ENCODE measurements at places on chromosomes 2 and 18.
A peak's percentile ranks its signal among the peaks of the same experiment; 100 is the strongest.

DNA sequence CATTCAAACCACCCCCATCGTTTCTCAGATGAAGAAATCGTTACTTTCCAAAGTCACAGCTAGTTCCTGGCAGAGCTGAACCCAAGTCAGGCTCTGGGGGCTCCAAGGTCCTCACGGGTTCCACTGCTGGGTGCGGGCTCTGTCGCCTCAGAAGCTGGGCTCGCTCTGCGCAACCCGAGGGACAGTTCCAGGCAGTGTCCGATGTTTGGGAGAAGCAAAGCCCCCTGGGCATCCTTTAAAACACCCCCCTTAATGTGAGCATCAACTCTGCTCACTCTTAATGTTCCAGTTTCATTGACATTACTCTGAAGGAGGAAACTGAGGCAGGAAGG is 796 bp downstream of the AOX1 start:
- H3K4me3 ChIP-seq = no peak overlapping the region
- H3K27ac ChIP-seq = no peak overlapping the region
- peaks cover 11% of the 10 kb centered on the region for H3K4me1 ChIP-seq

DNA sequence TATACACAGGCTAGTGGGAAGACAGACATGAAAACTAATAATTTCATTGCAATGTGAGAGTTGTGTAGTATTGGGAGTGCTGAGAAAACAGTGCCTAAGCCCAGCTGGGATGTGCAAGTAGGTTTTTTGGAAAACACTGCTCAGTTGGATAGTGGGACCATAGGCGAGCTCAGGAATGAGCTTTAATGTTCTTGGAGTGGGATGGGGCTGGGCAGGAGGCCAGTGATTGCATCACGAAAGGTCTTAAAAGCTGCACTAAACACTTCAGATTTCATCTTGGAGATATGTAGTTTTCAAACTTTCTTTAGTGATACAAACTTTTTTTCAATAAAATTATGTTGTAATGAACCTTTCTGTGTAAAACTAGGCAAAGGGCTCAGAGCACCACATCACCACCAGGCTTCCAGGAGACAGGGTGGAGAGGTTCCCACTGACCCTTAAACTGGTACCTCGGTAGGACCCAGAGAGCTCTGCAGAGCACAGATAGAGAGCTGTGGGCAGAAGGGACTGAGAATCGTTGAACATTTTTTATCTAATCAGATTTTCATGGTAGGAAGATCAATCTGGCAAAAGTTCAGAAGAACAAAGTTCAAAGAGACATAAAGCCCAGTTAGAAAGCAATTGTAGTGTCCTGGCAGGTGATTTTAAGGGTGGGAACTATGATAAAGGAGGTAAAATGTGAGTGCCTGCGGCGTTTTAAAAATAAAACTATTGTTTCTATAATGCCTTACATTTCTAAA is 176.2 kb downstream of the TRABD2A start:
- no peak for DNase-seq
- no peaks in the 10 kb centered on the region for H3K36me3 ChIP-seq
- H3K27ac ChIP-seq = no peak overlapping the region
- H3K4me1 ChIP-seq = no peaks in the 10 kb centered on the region
- H3K4me3 ChIP-seq = no peak overlapping the region
- no peaks in the 10 kb centered on the region for H3K27me3 ChIP-seq

GRCh38 chr2:191244350-191244749 is 854 bp upstream of the MYO1B start:
- H3K4me1 ChIP-seq = peaks cover 21% of the 10 kb centered on the region
- H3K27ac ChIP-seq = no peak overlapping the region
- DNase-seq = no peak
- no peaks in the 10 kb centered on the region for H3K36me3 ChIP-seq
- H3K4me3 ChIP-seq = no peak overlapping the region

GRCh38 chr2:144515099-144515695 is 4.7 kb downstream of the ZEB2 start:
- H3K4me3 ChIP-seq = peak overlapping the region; percentile 75
- no peak for DNase-seq
- H3K36me3 ChIP-seq = no peaks in the 10 kb centered on the region
- peaks cover 59% of the 10 kb centered on the region for H3K4me1 ChIP-seq
- no peaks in the 10 kb centered on the region for H3K27me3 ChIP-seq

- H3K36me3 ChIP-seq = no peaks in the 10 kb centered on the region
- H3K4me3 ChIP-seq = no peak overlapping the region
- H3K4me1 ChIP-seq = peaks cover 10% of the 10 kb centered on the region
- DNase-seq = no peak
Measured at GRCh38 chr18:49648811-49649210, 87.0 kb downstream of the LIPG start.

- no peaks in the 10 kb centered on the region for H3K36me3 ChIP-seq
- H3K4me1 ChIP-seq = no peaks in the 10 kb centered on the region
- no peak for DNase-seq
- no peaks in the 10 kb centered on the region for H3K27me3 ChIP-seq
Measured at GRCh38 chr2:15916336-15916735, 24.0 kb upstream of the MYCN start.

DNA sequence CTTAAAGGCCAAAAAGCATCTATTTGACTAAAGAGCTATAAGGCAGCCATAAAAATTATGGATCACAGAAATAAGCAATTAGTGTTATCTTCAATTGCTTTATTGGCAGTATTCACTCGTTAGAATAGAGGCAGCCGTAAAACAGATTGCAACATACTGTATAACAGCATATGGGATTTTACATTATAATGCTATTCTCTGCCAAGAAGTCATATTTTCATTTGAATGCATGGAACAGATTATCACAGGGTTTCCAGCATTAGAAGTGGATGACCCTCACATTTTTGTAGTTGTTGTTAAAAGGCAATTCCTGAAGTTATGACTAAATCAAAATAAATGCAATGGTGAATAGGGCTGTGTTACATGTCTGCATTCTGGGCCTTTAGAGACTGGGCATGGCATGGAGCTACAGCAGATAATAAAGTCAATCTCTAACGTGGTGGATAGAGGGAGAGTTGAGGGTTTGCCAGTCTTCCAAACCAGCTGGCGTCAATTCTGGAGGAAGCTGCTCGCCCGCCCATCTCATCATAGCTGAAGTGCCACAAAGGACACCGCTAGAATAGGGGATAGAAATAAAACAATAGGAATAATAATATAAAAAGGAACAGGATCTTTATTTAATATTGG is 155.4 kb upstream of the VRK2 start:
- no peak overlapping the region for H3K4me3 ChIP-seq
- H3K4me1 ChIP-seq = no peaks in the 10 kb centered on the region
- no peak overlapping the region for H3K27ac ChIP-seq
- DNase-seq = no peak

- no peak overlapping the region for H3K4me3 ChIP-seq
- H3K36me3 ChIP-seq = no peaks in the 10 kb centered on the region
- no peak overlapping the region for H3K27ac ChIP-seq
Measured at GRCh38 chr18:46748466-46748865, 8.4 kb downstream of the ST8SIA5 start.

DNA sequence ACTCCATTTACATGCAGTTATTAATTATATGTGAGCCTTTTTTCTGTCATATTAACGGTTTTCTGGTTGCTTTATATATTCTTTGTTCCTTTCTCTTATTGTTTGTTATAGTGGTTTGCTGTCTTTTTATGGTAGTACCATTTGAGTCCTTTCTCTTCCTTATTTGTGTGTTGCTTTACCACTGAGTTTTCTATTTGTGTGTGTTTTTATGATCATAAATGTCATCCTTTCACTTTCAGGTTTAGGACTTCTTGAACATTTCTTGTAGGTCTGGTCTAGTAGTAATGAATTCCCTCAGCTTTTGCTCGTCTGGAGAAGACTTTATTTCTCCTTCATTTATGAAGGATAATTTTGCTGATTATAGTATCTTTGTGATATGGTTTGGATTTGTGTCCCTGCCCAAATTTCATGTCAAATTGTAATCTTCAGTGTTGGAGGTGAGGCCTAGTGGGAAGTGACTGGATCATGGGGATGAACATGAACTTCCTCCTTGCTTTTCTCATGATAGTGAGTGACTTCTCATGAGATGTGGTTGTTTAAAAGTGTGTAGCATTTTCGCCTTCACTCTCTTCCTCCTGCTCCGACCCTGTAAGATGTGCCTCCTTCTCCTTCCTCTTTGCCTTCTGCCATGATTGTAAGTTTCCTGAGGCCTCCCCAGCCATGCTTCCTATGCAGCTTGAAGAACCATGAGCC is 11.5 kb downstream of the GCC2 start:
- H3K4me3 ChIP-seq = no peak overlapping the region
- no peaks in the 10 kb centered on the region for H3K4me1 ChIP-seq
- no peak overlapping the region for H3K27ac ChIP-seq
- H3K36me3 ChIP-seq = no peaks in the 10 kb centered on the region

GRCh38 chr18:306608-307255 is 38.9 kb upstream of the THOC1 start:
- H3K4me1 ChIP-seq = peaks cover 3% of the 10 kb centered on the region
- no peaks in the 10 kb centered on the region for H3K36me3 ChIP-seq
- H3K27ac ChIP-seq = no peak overlapping the region

DNA sequence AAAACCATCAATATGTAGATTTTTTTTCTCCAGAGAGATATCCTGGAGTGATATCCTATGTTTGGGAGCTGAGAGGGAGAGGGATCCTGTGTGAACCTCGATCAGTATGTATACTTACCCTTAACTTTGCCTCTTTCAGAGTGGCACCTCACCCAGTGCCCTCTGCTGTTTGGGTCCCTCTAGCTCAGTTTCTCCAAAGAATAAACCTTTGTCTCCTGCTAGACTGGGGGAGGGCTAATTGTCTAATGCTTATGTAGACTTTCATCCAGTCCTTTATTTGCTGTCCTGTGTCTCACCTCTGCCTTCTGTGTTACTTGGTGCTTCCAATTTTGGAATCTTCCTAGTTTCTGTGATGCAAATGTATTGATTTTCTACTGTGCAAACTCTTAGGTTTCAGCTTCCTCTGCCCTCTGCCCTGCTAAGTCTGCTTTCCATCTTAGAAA is 48.4 kb downstream of the MTX2 start:
- H3K4me3 ChIP-seq = no peak overlapping the region
- DNase-seq = no peak
- H3K27ac ChIP-seq = no peak overlapping the region
- no peaks in the 10 kb centered on the region for H3K4me1 ChIP-seq
- no peaks in the 10 kb centered on the region for H3K36me3 ChIP-seq
- no peaks in the 10 kb centered on the region for H3K27me3 ChIP-seq

DNA sequence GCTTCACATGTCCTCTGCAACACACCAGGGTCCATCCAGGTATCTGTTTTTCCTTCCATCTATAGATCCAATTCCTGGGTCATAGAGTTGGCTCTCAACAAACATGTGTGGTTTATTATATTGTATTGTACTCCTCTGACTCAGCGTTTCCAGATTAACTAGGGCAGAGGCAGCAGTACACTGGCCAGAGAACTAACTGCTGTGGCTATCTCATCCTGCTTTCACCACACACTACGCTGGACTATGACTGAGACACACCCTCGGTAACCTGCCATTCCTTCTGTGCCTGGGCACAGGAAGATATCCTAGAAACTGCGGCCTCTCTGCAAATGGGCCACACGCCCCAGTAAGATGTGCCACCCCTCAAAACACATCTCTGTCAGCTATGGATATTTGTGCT is 159.8 kb upstream of the STK17B start:
- H3K4me3 ChIP-seq = no peak overlapping the region
- H3K27me3 ChIP-seq = no peaks in the 10 kb centered on the region
- H3K27ac ChIP-seq = peak overlapping the region; percentile 85
- peak; percentile 84 for DNase-seq
- peaks cover 16% of the 10 kb centered on the region for H3K36me3 ChIP-seq

- no peak overlapping the region for H3K27ac ChIP-seq
- H3K27me3 ChIP-seq = no peaks in the 10 kb centered on the region
- no peak for DNase-seq
- H3K4me1 ChIP-seq = no peaks in the 10 kb centered on the region
- no peaks in the 10 kb centered on the region for H3K36me3 ChIP-seq
Measured at GRCh38 chr2:204578928-204579598, 33.8 kb downstream of the PARD3B start.

DNA sequence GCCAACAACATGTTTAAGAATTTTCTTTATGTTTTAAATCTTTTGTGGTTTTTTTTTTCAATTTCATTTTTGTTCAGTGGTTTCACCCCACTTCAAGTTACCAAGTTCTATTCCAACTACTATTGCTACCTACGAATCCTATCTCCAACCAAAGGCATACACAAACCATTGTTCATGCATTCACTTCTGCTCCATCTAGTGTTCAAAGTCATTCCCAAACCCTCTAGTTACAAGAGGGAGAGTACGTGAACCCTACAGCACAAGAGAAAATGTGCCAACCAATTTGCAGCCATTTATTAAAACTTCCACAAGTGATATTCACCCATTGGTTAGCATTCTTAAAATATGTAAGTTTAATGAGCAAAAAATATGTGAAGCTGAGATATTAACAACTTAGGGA is 295.1 kb upstream of the KYNU start:
- H3K36me3 ChIP-seq = no peaks in the 10 kb centered on the region
- H3K4me1 ChIP-seq = no peaks in the 10 kb centered on the region
- no peak overlapping the region for H3K27ac ChIP-seq
- DNase-seq = no peak
- H3K4me3 ChIP-seq = no peak overlapping the region

DNA sequence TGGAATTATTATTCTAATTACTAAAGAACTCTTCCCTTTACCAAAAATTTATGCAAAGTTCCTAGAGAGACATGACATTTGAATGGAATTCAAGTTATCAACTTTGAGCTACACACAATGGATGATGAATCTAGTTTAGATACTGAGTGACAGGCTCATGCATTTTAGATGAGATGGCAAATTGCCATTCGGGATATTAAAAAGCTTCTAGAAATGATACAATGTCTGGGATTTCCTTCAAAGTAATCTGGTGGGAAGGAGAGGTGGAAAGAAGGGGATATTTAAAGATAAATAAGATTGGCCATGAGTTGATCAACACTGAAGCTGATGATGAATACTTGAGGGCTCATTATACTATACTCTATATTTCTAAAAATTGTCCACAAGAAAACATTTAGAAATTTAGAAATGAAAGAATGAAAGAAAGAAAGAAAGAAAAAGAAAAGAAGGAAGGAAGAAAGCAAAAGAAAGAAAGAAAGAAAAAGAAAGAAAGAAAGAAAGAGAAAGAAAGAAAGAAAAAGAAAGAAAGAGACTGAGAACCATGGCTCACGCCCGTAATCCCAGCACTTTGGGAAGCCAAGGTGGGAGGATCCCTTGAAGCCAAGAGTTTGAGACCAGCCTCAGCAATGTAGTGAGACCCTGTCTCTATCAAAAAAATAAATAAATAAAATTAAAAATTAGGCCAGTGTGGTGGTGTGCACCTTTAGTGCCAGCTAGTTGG is 62.6 kb upstream of the NEDD4L start:
- H3K4me3 ChIP-seq = no peak overlapping the region
- no peak for DNase-seq
- H3K4me1 ChIP-seq = no peaks in the 10 kb centered on the region
- peaks cover 13% of the 10 kb centered on the region for H3K27me3 ChIP-seq
- no peaks in the 10 kb centered on the region for H3K36me3 ChIP-seq
- no peak overlapping the region for H3K27ac ChIP-seq

DNA sequence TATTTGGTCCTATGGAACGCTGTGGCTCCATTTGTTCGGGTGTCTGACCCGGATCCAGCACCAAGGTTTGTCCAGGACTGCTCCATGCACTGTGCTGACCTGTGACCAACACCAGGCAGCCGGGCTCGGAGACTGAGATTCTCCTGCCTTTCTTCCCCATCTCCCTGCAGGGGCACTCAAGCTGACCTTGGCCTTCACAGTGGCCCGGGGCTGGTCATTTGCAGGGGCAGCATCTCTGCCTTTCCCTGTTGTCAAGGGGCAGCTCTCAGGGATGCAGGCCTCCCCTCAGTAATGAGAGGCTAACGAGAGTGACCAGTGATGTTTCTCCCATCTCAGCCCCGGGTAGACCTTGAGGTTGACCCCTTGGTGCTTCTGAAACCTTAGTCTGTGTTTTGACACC is 27.5 kb downstream of the MOCOS start:
- H3K4me3 ChIP-seq = no peak overlapping the region
- no peaks in the 10 kb centered on the region for H3K27me3 ChIP-seq
- DNase-seq = no peak
- no peaks in the 10 kb centered on the region for H3K36me3 ChIP-seq
- no peak overlapping the region for H3K27ac ChIP-seq
- no peaks in the 10 kb centered on the region for H3K4me1 ChIP-seq

All from endothelial cell of umbilical vein (primary cell).